ENCODE measurements at places on chromosomes 5 and 9. TPM values are rescaled to one million over a fixed set of nuclear protein-coding genes. Genes with fewer than 3 reads are reported as not detected.

DNA sequence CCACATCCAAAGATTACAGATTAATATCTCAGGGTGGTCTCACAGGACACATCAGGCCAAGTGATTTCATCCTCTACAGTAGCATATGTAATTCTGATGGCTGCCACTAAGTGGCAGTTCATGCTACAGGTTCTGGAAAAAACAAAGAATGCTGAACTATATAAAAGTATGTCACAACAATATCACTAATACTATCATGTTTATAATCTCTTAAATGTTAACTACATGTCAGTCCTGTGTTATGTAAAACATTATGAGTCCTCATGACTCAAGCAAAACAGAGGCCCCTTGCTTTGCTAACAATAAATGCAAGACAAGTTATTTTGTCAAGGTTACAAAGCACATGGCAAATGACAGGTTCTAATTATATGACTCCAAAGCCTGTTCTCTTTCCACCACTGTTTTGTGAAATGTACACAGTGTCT, 233.2 kb downstream of the FBXL17 start:
- no peaks in the 10 kb centered on the region for H3K36me3 ChIP-seq
- H3K4me1 ChIP-seq = peaks cover 5% of the 10 kb centered on the region
- H3K27ac ChIP-seq = no peak overlapping the region
- no peak overlapping the region for H3K4me3 ChIP-seq
- DNase-seq = no peak

DNA sequence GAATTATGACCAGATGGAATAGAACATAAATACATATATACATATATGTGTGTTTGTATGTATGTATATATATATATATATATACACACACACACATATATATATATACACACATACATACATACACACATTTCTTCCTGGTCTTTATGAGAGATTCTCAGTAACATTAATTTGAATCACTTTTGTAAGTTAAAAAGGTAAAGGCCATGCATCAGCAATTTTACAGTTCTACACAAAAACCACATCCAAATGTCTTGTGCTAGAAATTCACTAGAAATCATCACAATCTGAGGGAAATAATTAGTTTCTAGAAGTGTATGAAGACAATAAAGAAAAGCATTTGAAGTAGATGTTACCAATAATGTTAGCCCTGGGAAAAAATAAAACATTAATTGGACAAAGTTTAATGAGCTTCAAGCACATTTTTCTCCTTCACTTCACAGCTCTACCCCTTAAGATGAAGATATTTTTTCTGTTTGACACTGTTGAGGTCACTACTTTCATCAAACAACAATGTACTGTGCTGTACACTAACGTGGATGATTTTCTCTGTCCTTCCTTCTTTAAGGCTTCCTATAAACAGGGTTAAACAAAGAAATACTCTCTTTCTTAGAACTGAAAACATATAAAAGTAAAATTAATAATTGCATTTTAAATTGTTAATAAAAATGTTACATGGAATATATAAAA, 189.2 kb upstream of the NR4A3 start:
- H3K27me3 ChIP-seq = peaks cover 7% of the 10 kb centered on the region
- no peaks in the 10 kb centered on the region for H3K4me1 ChIP-seq
- no peak overlapping the region for H3K27ac ChIP-seq
- DNase-seq = no peak
- no peak overlapping the region for H3K4me3 ChIP-seq
- no peaks in the 10 kb centered on the region for H3K36me3 ChIP-seq

- DNase-seq = no peak
- H3K27me3 ChIP-seq = peaks cover 2% of the 10 kb centered on the region
- H3K4me1 ChIP-seq = no peaks in the 10 kb centered on the region
- no peaks in the 10 kb centered on the region for H3K36me3 ChIP-seq
These were observed 272.1 kb downstream of the HINT1 start for GRCh38 chr5:130893006-130893405.

- DNase-seq = no peak
- H3K4me3 ChIP-seq = no peak overlapping the region
- H3K27ac ChIP-seq = no peak overlapping the region
- H3K27me3 ChIP-seq = no peaks in the 10 kb centered on the region
These were observed 44.6 kb downstream of the AOPEP start for GRCh38 chr9:94771096-94771495.

DNA sequence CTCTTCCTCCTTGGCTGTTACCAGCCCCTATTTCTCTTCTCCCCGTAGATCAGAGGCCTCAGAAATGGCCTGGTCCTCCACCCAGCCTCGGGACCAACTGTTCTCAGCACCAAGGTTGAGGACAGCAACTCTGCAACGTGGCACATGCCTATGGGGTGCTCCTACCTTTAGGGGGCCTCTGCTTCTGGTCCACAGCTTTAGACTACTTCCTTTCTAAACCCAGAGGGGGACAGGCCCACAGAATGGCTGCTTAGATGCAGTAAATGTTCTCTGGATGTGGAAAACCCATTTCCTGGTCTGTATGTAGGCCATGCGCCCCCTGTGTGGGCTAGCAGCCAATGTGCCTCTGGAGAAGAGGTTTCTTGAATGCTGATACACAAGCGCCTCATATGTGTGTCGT, 68.4 kb downstream of the NRG2 start:
- H3K27ac ChIP-seq = no peak overlapping the region
- no peaks in the 10 kb centered on the region for H3K36me3 ChIP-seq
- no peak for DNase-seq
- peaks cover 15% of the 10 kb centered on the region for H3K27me3 ChIP-seq

DNA sequence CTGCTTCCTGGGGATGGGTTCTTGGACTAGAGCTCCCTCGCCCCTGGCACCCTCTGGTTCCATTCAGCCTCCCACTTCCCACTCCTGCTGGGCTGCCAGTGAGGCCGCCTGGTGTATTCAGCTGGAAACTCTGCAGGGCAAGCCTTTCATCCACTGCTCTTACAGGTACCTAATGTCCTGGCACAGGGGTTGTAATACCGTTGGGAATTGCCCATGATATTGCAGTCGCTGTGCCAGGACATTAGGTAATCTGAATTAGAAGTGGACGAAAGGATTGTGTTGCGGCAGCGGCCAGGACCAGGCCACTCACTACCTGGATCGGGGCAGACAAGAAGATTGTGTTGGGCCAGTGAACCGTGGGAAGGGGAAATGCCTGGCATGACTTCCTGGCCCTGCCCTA, 13.1 kb downstream of the TMOD1 start:
- no peaks in the 10 kb centered on the region for H3K36me3 ChIP-seq
- H3K4me3 ChIP-seq = no peak overlapping the region
- H3K4me1 ChIP-seq = peaks cover 28% of the 10 kb centered on the region
- DNase-seq = no peak

DNA sequence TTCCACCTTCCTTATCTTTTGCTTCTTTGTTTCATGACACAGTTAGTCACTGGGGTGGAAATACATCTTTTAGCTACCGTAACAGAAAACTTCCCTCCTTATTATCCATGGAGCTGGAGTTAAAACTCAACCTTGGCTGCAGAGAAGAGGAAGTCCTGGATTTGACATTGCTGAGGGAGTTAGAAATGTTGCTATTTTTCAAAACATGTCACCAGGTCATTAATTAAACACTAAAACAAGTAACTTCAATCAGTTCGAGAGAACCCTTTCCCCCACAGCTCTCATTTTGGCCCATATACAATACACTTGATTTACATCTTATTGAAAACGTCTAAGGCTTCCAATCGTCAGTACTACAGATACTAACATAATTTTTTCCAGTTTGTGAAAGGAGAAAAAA, 237.9 kb upstream of the CD180 start:
- no peaks in the 10 kb centered on the region for H3K4me1 ChIP-seq
- no peaks in the 10 kb centered on the region for H3K27me3 ChIP-seq
- H3K36me3 ChIP-seq = no peaks in the 10 kb centered on the region

DNA sequence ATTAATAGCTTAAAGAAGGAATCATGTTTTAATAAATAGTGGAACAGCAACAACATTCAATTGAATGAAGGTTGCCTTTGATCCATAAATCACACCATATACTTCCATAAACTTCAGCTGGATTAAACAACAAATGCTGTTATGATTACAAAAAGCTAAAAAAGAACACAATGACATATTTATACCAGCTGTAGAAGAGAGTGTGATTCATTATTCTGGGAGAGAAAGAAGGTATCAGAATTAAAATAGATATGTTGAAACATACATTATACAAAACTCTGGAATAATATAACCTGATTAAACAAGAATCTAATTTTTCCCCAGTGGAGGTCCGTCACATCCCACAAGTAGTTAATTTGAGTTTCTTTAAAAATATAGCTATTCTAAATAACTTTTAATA, 7.5 kb upstream of the RECK start:
- H3K4me3 ChIP-seq = no peak overlapping the region
- no peaks in the 10 kb centered on the region for H3K36me3 ChIP-seq
- DNase-seq = no peak
- no peaks in the 10 kb centered on the region for H3K4me1 ChIP-seq
- H3K27ac ChIP-seq = no peak overlapping the region

DNA sequence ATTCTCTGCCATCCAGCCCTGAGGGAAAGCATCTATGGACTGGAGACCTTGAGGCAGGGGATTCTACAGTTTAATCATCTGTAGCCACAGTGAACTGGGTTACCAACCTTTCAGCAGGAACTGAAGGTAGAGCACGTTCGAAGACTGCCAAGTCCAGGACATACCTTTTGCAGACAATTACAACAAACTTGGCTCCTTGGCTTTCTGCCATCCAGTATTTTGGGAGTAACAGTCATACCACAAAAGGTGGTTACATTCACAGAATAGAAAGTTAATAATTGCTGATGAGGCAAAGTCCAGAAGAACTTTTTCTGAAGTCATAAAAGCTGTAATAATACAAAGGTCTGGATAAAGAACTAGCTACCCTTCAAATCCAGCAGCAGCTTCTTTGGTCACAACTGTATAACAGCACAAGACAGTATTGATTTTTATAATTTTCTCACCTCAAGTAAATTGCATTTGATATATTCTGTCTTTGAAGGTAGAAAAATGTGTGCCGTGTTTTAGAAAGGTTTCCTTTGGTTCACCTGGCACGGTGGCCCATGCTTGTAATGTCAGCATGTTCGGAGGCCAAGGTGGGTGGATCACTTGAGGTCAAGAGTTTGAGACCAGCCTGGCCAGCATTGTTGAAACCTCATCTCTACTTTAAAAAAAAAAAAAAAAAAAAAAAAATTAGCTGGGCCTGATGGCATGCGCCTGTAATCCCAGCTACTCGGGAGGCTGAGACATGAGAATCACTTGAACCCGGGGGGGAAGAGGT, 236.6 kb downstream of the NR3C1 start:
- no peaks in the 10 kb centered on the region for H3K27me3 ChIP-seq
- H3K36me3 ChIP-seq = peaks cover 7% of the 10 kb centered on the region
- H3K4me1 ChIP-seq = no peaks in the 10 kb centered on the region

GRCh38 chr5:132353486-132353995, 16.0 kb upstream of the SLC22A5 start:
- H3K36me3 ChIP-seq = no peaks in the 10 kb centered on the region
- H3K4me3 ChIP-seq = no peak overlapping the region
- H3K27me3 ChIP-seq = peaks cover 14% of the 10 kb centered on the region

DNA sequence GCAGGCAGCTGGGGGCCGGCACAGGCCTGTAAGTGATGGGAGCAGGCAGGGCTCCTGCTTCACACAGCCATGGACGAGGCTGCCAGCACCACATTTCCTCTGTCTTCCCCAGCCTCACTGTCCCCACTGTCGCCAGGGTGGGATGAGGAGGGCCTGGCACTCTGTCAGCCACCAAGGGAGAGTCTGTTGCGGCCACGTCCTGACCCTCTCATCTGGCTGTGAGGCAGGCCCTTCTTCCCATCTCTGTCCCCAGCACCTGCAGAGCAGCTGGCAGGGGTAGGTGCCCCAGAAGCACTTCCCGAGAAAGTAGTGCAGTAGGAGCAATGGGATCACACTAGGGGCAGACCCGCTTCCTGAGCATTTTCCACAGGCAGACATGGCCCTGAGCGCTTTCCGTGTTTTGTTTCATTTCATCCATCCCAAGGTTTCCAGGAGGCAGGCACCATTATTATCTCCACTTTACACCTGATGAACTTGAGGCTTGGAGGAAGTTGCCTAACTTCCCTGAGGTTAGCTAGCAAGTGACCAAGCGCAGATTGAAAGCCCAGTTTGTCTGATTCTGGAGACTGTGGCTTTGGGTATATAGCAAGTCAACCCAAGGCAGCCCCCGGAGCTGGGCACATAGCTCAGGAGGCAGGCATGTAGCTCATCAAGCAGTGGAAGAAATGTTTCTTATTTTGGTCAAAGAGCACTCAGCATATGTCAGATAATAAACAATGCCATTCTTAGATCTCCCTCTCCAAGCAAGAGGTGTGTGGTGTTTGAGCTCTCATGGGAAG, 202.4 kb downstream of the DAB2IP start:
- no peaks in the 10 kb centered on the region for H3K4me1 ChIP-seq
- H3K4me3 ChIP-seq = no peak overlapping the region
- no peak for DNase-seq
- H3K27me3 ChIP-seq = peaks cover 2% of the 10 kb centered on the region
- H3K27ac ChIP-seq = no peak overlapping the region

- no peak overlapping the region for H3K4me3 ChIP-seq
- no peaks in the 10 kb centered on the region for H3K36me3 ChIP-seq
- H3K4me1 ChIP-seq = no peaks in the 10 kb centered on the region
- H3K27me3 ChIP-seq = peaks cover 23% of the 10 kb centered on the region
- no peak for DNase-seq
- no peak overlapping the region for H3K27ac ChIP-seq
These were observed 70.1 kb upstream of the RAPGEF1 start for GRCh38 chr9:131809941-131810344.

DNA sequence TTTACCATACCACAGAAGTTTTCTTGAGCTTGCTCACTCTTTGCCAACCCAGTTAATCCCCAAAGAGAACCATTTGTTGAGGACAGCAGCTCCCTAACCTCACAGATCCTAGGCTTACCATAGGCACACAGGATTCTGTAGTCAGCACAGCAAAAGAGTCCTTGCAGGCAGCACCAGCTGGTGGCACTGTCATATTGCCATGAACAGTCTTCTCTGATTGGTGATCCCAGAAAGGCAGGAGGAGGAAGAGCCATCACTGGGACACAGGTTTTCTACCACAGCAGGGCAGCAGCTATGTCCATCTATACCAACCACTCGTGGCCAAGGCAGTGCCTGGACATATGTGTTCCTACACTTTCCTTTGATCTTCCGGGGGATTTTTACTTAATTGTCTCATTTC, 297.1 kb upstream of the CD180 start:
- no peak for DNase-seq
- H3K27me3 ChIP-seq = no peaks in the 10 kb centered on the region
- H3K36me3 ChIP-seq = no peaks in the 10 kb centered on the region
- no peaks in the 10 kb centered on the region for H3K4me1 ChIP-seq
- H3K4me3 ChIP-seq = no peak overlapping the region

- H3K4me3 ChIP-seq = no peak overlapping the region
- H3K4me1 ChIP-seq = no peaks in the 10 kb centered on the region
- no peaks in the 10 kb centered on the region for H3K36me3 ChIP-seq
- DNase-seq = no peak
- H3K27ac ChIP-seq = no peak overlapping the region
- peaks cover 42% of the 10 kb centered on the region for H3K27me3 ChIP-seq
These were observed 21.4 kb upstream of the PITX1 start for GRCh38 chr5:135055396-135055795.

GRCh38 chr5:75603371-75603770, 7.9 kb upstream of the ANKDD1B start:
- peaks cover 23% of the 10 kb centered on the region for H3K36me3 ChIP-seq
- no peaks in the 10 kb centered on the region for H3K27me3 ChIP-seq
- peaks cover 36% of the 10 kb centered on the region for H3K4me1 ChIP-seq
- no peak overlapping the region for H3K4me3 ChIP-seq

The SGCD gene
- total RNA-seq = not detected

The C9 gene
- total RNA-seq = not detected

The TUSC1 gene
- total RNA-seq = 0.47 TPM

The ARHGEF39 gene
- total RNA-seq = 8.8 TPM

The LCN1 gene
- not detected for total RNA-seq

The SPINK5 gene
- total RNA-seq = not detected

The REEP2 gene
- total RNA-seq = 5.1 TPM

The CCNJL gene
- total RNA-seq = not detected
